Stimulated activated CD4-positive, alpha-beta T cell treated with anti-CD3 and anti-CD28 coated beads, Interleukin-4, amount 100 ng/mL, for 48 hours (primary cell): ENCODE measurements at places on chromosomes 7 and 10.

DNA sequence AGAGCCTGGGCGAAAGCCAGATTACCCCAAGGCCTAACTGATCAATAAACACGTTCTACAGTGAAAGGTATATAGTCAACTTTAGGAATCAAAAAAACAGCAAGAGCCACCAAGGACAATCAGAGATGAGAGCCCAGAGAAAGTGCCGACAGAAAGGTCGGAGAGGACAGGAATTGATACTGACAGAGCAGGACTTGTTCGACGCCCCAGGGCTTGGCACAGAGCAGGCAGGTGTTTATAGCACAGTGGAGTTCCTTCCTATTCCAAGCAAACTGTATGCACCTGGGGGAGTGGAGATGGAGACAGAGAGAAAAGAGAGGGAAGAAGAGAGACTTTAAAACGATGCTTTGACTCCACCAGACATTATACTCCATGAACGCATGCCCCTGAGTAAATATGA is 39.5 kb downstream of the PPP1R3C start:
- no peak for DNase-seq

DNA sequence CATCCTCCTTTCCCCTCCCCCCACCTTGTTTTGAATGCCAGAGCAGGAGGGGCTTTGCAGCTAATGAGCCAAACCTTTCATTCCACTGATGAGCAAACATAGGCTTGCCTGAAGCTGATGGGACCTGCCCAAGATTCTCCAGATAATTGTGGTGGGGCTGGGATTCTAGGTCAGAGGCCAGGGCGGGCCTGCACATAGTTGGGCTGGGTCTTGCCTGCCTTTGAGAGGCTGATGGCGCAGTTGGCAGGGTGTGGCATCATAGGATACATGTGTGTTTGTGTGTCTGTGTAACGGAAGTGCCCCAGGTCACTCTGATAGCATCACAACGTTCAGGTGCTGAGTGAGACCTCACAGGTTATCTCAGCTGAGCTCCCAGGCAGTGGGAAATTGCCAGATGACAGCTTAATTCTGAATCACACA is 22.9 kb downstream of the BTBD16 start:
- DNase-seq, result no peak

- DNase-seq, result no peak
These were observed 171.4 kb downstream of the RAPGEF5 start for GRCh38 chr7:22185559-22185958.

- DNase-seq, result no peak
These were observed 150.0 kb upstream of the BET1 start for GRCh38 chr7:94154182-94154581.

DNA sequence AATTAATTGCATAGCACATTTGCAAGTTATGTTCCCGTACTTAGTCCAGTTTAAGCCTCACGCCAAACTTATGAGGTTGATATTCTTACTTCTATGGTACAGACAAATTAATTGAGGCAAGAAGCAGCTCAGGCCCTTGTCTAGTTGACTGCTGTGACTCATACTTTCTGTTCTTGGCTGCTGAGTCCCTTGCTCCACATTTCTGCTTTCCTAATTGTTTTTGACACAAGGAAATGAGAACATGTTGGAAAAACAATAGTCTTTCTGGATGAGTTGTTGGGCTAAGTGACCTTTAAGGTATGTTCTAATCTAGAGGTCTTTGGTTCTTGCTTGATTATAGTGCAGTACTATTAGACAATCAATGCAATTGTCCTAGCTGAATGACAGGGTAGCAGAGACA is 331.8 kb downstream of the NRG3 start:
- DNase-seq, result no peak

DNA sequence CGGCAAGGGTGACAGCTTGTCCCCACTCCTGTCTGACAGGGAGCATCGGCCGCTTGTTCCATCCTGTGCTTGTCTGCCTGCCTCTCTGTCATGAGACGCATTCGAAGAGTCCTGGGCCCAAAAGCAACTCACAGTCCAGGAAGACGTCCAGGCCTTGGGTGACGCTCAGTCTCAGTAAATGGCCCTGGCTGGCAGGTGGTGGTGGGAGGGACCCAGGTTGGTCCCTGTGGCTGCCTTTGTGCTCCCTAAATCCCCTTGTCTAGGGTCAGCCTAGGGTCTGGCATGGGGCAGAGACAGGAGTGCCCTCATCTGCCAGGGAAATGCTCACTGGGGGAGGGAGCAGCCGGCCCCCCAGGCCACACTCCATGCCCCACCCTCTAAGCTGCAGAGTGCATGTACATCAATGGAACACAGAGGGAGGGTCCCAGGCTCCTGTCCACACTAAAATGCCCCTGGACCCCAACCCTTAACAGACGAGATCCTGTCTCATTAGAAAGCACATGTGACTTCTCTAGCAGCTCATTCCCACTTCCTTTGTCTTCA is 295.2 kb upstream of the ZNF32 start:
- DNase-seq, result no peak

DNA sequence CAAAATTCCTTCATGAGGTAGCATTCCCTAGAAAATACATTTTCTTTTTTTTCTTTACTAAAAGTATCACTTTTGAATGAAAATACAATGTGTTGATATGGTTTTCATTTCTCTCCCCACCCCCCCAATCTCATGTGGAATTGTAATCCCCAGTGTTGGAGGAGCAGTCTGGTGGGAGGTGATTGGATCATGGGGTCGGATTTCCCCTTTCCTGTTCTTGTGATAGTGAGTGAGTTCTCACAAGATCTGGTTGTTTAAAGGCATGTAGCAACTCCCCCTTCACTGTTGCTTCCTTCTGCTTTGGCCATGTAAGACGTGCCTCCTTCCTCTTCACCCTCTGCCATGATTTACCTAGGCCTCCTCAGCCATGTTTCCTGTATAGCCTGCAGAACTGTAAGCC is 790.3 kb upstream of the KCND2 start:
- no peak for DNase-seq

GRCh38 chr7:88452646-88453045 is 146.0 kb upstream of the STEAP4 start:
- DNase-seq, result no peak

DNA sequence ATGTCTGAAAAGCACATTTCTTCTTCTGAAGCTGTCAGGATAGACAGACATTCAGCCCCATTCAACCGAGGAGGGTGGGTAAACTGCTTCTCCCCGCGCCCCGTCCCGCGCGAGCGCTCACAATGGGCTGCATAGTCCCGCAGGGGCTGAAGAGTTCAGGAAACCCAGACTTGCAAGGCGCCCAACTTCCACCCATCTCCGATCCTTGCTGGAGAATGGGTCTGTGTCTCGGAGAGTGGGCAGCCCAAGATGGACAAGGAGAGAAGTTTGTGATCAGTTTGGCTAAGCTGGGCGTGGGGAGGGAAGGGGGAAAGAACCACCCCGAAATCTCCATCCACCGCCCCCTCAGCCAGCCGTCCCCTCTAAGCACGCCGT is 686 bp downstream of the AASS start:
- no peak for DNase-seq

- DNase-seq, result no peak
These were observed 57.7 kb downstream of the TRUB1 start for GRCh38 chr10:114995468-114996247.

DNA sequence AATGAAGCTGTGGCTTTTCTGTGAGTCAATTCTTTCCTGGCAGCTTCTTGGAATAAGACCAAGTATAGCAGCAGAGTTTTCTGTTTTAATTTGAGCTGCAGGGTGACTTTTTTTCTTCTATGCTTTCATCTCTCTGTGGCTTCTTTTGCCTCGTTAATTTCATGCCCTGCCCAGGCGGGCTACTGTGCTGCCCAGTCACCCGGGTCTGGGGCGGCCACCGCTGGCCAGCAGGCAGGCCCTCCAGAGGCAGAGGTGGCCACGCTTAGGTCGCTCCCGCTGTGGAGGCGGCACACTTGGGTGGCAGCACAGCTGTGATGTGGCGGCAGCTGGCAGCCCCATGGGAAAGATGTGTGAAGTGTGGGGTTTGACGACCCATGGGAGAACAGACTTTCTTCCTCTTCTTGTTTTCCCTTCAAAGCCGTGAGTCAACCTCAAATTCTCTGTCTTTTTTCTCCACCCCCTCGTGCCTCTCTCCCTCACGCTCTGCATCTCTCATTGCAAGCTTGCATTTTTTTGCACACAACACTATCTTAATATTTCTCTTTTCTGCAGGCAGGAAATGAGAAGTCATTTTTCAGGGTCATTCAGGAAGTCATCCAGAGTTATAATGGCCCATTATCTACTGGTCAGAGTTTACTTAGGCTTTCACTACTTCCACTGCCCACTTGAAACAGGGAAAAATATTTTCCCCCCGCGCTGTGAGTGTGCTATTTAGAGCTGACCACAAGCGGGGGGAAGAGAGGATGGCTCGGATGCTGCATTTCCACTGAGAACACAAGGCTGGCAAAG is 67.8 kb downstream of the EGFR start:
- DNase-seq, result no peak

- no peak for DNase-seq
These were observed 43.7 kb downstream of the MKLN1 start for GRCh38 chr7:131371411-131371810.

- DNase-seq, result no peak
These were observed 29.0 kb downstream of the DENND2A start for GRCh38 chr7:140611641-140612040.

- no peak for DNase-seq
These were observed 1.5 kb downstream of the NIPSNAP2 start for GRCh38 chr7:55965805-55966421.

DNA sequence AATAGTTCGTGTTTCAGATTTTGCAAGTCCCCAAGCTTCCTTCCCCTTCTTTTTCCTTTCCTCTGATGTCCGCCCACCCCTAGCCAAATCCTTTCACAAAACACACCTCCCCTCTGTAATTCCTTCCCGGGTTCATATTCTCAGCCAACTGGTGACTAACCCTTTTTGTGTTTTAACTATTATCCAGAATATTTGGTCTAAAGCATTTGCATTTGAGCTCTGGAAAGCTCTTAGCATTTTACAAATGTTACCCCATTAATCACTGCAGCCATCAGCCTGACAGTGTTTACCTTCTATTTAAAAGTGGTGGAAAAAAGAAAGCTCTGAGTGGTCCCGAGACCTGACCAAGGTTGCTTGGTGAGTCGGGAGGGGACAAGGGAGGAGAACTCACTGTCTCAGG is 139.0 kb downstream of the CREB5 start:
- DNase-seq, result no peak

DNA sequence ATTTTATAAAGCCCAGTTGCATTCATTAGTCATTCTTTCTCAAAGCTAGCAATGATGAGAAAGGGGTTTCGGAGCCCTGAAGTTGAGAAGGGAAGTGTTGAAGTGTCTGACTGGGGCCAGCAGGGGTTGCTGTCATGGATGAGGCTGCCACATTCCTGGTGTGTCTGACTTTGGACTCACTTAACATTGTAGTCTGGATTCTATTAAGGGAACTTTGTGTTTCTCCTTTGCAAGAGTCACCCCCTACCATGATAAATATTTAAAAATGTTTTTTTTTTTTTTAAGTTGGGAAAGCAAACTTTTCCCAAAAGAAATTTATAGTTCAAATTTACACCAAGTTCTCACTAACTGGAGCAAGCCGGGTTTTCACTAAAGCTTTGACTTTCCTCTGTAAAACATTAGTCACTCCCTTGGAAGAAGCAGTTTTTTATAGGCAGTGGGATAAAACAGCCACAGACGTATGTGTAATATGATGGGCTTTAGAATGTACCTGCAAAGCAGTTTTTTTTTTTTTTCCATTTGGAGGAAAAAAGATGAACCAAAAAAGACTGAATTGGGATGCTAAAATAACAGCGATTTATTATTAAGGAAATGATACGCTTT is 243.6 kb downstream of the TWIST1 start:
- no peak for DNase-seq

- no peak for DNase-seq
These were observed 24.0 kb upstream of the NANOS1 start for GRCh38 chr10:119005362-119006043.

GRCh38 chr10:94451883-94452519 is 49.7 kb downstream of the TBC1D12 start:
- DNase-seq, result no peak

- DNase-seq, result no peak
These were observed 77.3 kb downstream of the JMJD1C start for GRCh38 chr10:63388421-63389031.

- no peak for DNase-seq
These were observed 1.8 kb downstream of the SEMA3C start for GRCh38 chr7:80916770-80917741.

- DNase-seq, result no peak
These were observed 133.3 kb downstream of the PFKFB3 start for GRCh38 chr10:6336016-6336415.

DNA sequence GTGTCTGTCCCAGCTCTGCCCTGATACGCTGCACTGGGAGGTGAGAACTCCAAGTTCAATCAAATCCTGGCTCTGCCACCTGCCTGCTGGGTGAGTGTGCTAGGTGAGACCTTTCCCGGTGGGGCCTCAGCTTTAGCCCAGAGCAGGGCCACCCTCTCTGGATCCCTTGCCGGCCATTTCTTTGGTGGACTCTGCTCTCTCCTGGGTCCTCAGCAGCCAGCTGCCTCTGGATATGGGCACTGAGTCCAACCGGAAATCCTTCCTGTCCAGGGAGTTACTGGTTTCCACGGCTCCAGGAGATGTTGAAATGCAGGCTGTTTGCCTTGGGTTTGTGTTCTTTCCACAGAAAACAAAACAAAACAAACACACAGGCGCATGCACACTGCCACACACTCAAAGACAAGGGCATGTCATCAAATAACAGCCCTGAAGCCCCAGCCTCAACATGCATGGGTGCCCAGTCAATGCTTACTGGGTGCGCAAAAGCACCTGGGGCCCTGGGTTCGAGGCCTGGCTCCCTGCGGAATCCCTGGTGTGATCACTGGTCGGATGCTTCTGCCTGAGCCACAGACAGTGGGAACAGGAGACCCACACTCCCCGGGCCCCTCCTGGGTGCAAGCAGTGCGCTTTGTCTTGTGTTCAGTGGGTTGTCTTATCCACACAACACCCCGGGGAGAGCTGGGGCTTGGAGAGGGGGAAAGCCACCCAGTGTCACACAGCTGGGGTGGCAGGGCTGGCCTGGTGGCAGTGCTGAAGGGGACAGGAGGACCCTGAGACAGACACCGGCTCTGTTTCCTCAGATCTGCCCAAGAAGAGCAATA is 33.1 kb downstream of the PPIF start:
- DNase-seq, result no peak

- no peak for DNase-seq
These were observed 473.6 kb downstream of the PARD3 start for GRCh38 chr10:34341473-34341872.

- no peak for DNase-seq
These were observed 427.9 kb upstream of the CELF2 start for GRCh38 chr10:10589540-10590303.

DNA sequence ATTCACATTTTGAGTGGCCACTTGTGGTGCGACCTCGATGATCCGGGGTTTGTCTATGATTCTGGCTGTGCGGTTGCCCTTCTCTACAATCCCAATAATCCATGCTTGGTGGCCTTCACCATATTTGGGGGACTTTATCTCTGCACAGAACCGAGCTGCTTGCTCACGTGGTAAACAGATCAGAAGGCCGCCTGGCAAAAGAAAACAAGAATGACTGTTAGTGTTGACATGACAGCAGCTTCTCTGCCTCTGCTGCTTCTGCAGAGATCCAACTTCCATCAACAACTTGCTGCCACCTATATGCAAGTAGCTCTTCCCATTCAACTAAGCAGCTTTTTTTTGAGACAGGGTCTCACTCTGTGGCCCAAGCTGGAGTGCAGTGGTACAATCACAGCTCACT is 19.3 kb upstream of the PHYH start:
- DNase-seq, result no peak
